ENCODE measurements at places on chromosomes 12 and 14.

GRCh38 chr14:32186248-32186647 lies 15.6 kb upstream of the RNU6-7 start:
- H3K27ac ChIP-seq, result no peak overlapping the region
- DNase-seq, result no peak
- H3K4me1 ChIP-seq, result no peaks in the 10 kb centered on the region
- no peaks in the 10 kb centered on the region for H3K36me3 ChIP-seq
- no peaks in the 10 kb centered on the region for H3K27me3 ChIP-seq
- no peak overlapping the region for H3K4me3 ChIP-seq

GRCh38 chr12:11973396-11973795 lies 97.3 kb upstream of the BCL2L14 start:
- no peaks in the 10 kb centered on the region for H3K36me3 ChIP-seq
- H3K4me1 ChIP-seq, result peaks cover 10% of the 10 kb centered on the region
- no peak overlapping the region for H3K27ac ChIP-seq
- no peak overlapping the region for H3K4me3 ChIP-seq
- peaks cover 4% of the 10 kb centered on the region for H3K27me3 ChIP-seq

DNA sequence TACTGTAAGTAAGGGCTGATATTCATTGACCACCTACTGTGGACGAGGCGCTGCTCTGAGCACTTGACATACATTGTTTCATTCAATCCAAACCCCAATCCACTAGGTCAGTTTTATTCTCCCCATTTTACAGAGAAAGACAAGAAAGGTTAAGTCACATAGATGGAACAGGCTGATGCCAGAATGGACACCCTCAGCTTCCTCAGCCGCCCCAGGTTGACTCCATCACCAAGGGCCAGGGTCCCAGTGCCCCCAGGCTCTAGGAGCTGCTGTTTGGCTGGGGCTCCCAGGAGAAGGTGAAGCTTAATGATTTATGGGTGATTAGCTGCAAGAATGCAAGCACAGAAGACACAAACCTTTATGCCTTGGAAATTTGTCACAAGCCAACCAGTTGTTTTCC lies 671 bp upstream of the AQP2 start:
- no peaks in the 10 kb centered on the region for H3K36me3 ChIP-seq
- peaks cover 55% of the 10 kb centered on the region for H3K27me3 ChIP-seq
- H3K4me1 ChIP-seq, result peaks cover 3% of the 10 kb centered on the region
- H3K27ac ChIP-seq, result no peak overlapping the region

GRCh38 chr14:100484531-100485267 lies 102.5 kb downstream of the BEGAIN start:
- no peak overlapping the region for H3K4me3 ChIP-seq
- H3K27ac ChIP-seq, result no peak overlapping the region
- no peaks in the 10 kb centered on the region for H3K27me3 ChIP-seq
- peaks cover 2% of the 10 kb centered on the region for H3K4me1 ChIP-seq

DNA sequence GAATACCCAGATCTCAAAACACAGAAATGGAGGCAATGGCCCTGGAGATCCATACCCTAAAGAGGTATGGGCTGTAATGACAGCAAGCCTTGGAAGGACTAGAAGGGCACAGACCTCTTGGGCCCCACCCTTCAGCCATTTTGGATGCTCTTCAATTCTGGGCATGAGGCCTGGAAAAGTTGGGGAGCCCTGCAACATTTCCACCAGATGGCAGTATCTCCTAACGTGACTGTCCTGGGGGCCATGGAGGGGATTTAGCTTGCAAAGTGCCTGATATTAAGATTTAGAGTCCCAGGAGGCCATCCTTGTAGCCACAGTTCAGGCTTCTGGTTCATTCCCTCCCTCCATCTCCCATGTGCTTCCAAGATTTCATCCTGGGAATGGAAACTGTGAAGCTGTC lies 30.2 kb downstream of the KCNA5 start:
- H3K4me3 ChIP-seq, result no peak overlapping the region
- no peaks in the 10 kb centered on the region for H3K36me3 ChIP-seq
- peaks cover 12% of the 10 kb centered on the region for H3K4me1 ChIP-seq
- DNase-seq, result no peak
- H3K27ac ChIP-seq, result no peak overlapping the region

DNA sequence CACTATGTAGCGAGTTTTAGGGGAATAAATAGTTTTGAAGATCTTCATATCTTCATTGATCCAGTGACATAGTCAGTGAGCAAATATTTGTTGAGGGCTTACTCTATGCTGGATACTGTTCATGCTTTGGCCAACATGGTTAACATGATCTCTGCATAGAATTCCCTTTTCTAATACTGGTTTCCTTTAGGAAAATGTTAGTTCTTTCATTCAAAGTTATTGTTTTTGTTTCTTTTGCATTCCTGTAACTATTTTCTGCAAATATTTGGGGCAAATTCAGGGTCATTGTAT lies 226.5 kb downstream of the C12orf50 start:
- no peak overlapping the region for H3K27ac ChIP-seq
- peaks cover 19% of the 10 kb centered on the region for H3K4me1 ChIP-seq
- no peak overlapping the region for H3K4me3 ChIP-seq
- no peak for DNase-seq

GRCh38 chr14:88323523-88324199 lies 592 bp upstream of the KCNK10 start:
- peak overlapping the region; percentile 75 for H3K4me3 ChIP-seq
- H3K27ac ChIP-seq, result no peak overlapping the region
- H3K4me1 ChIP-seq, result no peaks in the 10 kb centered on the region

DNA sequence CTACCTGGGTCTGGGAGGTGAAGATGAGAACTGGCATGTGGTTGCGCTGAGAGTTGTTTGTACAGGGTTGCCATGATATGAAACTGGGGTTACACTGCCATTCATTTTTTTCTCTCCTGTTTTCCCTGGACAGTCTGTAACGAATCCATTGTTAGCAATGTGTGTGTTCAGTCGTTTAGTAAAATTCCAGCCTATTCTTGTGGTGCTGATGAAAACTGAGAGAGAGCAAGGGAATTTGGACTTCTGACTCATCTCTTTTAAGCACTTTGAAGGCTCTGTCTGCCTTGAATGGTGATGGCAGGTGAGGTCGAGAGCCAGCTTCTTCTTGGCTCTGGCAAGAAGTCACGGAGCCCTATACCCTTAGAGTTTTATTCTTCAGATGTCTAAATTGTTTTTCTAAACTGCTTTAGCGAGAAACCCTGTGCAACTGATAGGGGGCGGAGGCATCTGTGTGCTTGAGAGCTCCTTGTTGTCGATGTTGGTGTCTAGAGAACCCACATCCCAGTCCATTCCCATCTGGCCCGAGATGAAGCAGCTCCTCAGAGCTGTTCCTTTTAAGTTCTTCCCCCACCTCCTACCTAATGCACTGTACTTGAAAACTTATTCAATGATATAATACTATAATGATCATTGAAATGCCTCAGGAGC lies 204.4 kb downstream of the TMX1 start:
- no peaks in the 10 kb centered on the region for H3K4me1 ChIP-seq
- no peaks in the 10 kb centered on the region for H3K36me3 ChIP-seq
- H3K4me3 ChIP-seq, result no peak overlapping the region
- no peak overlapping the region for H3K27ac ChIP-seq
- no peak for DNase-seq

GRCh38 chr12:12585115-12585863 lies 22.6 kb upstream of the DUSP16 start:
- H3K4me3 ChIP-seq, result no peak overlapping the region
- no peak for DNase-seq
- H3K27ac ChIP-seq, result no peak overlapping the region

- no peaks in the 10 kb centered on the region for H3K27me3 ChIP-seq
- no peak for DNase-seq
- H3K4me3 ChIP-seq, result no peak overlapping the region
Measured at GRCh38 chr12:49027846-49028555, 9.4 kb upstream of the PRKAG1 start.

DNA sequence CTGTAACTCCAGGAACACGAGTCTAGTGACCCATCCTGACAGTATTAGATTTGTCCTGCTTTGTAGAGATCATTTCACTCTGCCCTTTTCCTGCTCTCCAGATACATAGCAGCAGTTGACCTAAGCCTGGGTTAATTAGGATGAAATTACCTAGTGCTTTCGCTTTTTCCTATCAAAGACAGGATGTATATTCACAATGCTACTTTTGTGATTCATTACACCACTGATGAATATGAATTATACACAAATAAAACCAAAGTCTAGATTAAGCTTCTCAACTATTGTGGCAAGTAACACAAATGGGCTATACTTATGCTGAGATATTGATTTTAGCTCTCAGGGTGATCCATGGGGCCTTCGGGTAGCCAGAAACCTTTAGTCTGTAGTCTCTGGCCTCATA lies 17.9 kb downstream of the CERS5 start:
- H3K27ac ChIP-seq, result no peak overlapping the region
- no peaks in the 10 kb centered on the region for H3K4me1 ChIP-seq
- H3K27me3 ChIP-seq, result no peaks in the 10 kb centered on the region

DNA sequence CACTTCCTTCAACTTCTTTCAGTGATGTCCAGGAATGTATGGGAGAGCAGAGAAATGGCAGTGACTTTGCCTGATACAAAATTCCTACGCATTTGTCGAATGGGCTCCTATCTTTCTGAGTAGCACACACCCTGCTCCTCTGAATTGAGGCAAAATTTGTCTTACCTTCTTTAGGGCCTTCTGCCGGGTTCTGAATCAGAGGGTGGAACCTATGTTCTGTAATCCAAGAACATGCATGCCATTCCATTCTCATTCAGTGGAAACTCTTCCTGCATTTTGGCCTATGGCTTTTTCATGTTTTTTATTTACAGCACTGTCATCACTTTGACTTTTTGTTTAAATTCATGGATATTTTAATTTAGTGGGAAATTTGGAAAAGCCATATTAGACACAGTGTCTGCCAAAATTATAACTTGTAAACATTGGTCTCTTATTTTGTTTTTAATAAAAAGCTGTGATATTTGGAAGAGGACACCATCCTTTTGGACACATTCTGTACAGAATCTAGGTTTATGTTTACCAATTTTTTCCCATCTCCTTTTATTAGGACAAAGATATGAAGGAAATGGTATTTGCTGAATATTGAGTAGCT lies 402.2 kb upstream of the FAR2 start:
- H3K4me3 ChIP-seq, result no peak overlapping the region
- H3K27me3 ChIP-seq, result no peaks in the 10 kb centered on the region
- H3K27ac ChIP-seq, result no peak overlapping the region

GRCh38 chr12:119659289-119659897 lies 8.5 kb upstream of the PRKAB1 start:
- DNase-seq, result peak; percentile 35
- H3K36me3 ChIP-seq, result no peaks in the 10 kb centered on the region
- no peak overlapping the region for H3K27ac ChIP-seq
- H3K27me3 ChIP-seq, result no peaks in the 10 kb centered on the region
- no peaks in the 10 kb centered on the region for H3K4me1 ChIP-seq

DNA sequence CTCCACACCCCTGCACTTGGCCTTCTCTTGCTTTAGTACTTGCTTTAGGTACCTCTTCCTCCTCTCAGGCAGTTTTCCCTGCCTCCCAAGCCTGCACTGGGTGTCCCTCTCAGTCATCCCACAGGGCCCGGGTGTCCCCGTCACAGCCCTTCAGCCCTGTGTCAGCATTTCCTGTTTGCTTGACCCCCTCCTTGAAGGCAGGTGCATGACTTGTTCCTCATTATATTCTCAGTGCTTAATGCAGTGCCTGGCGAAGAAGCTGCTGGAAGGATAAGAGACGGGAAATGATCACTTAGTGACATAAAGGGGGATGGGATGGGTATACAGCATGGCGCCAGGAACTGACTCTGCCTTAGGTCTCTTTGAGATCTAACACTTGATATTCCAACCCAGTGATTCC lies 61.5 kb downstream of the IQSEC3 start:
- H3K36me3 ChIP-seq, result no peaks in the 10 kb centered on the region
- no peak overlapping the region for H3K27ac ChIP-seq
- no peaks in the 10 kb centered on the region for H3K4me1 ChIP-seq
- H3K4me3 ChIP-seq, result no peak overlapping the region
- DNase-seq, result no peak

DNA sequence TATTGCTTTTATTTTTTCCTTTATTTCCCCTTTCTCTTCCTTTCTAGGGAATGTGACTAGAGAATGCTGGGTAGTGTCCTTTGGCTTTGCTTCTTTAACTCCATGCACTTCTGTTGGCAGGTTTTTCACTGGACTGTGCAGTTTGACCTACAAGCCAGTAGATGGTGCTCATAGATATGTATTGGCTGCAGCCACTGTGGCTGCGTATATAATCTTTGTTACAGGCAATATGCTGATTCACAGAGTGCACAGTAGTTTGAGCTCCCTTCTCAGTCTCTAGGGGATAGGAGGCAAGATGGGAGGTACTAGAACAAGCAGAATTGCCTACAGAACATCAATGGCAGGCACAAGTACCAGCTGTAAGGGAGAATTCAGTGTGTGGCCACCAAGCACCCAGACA lies 503.5 kb downstream of the LRFN5 start:
- H3K4me1 ChIP-seq, result no peaks in the 10 kb centered on the region
- no peak overlapping the region for H3K4me3 ChIP-seq
- H3K27ac ChIP-seq, result no peak overlapping the region
- H3K36me3 ChIP-seq, result no peaks in the 10 kb centered on the region
- no peaks in the 10 kb centered on the region for H3K27me3 ChIP-seq

DNA sequence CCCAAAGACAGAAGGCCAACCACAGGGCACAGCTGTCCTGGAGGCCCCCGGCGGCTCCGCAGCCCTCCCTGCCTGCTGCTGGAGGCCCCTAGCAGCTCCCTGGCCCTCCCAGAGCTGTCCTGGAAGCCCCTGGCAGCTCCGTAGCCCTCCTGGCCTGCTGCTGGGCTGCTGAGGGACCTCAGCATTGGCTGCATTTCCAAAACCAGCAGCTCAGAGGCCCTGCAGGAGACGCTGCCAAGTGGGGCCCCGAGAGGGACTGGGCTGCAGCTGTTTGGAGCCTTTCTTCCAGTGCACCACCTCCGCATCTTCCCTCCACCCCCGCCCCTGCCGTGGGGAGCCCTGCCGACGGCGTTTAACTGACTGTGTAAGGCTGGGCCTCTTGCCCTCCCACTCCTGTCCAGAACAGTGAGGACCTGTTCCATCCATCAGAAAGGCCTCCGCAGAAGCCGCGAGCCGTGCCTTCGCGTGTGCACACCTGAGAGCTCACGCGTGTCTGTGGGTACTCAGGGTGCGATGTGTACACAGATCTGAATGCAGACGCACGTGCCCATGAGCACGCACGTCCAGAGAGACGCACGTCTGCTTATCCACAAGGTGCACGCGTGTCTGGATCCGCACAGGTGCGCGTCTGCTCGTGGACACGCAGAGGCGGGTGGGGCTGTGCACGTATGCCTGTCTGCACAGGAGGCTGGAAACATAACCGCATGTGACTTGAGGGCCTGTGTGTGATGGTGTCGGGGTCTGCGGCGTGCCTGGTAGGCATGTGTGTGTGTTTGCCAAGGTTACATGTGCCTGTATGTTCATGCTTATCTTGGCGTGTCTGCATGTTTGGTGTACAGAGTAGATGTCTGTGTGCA lies 57.0 kb upstream of the FBRSL1 start:
- H3K36me3 ChIP-seq, result no peaks in the 10 kb centered on the region
- no peak for DNase-seq
- peaks cover 48% of the 10 kb centered on the region for H3K4me1 ChIP-seq
- no peak overlapping the region for H3K4me3 ChIP-seq

GRCh38 chr12:116060764-116061163 lies 216.7 kb downstream of the MED13L start:
- no peak for DNase-seq
- H3K4me1 ChIP-seq, result peaks cover 4% of the 10 kb centered on the region
- no peak overlapping the region for H3K27ac ChIP-seq
- H3K27me3 ChIP-seq, result no peaks in the 10 kb centered on the region
- no peak overlapping the region for H3K4me3 ChIP-seq
- no peaks in the 10 kb centered on the region for H3K36me3 ChIP-seq
